ENCODE measurements at places on chromosomes 5 and 9.

DNA sequence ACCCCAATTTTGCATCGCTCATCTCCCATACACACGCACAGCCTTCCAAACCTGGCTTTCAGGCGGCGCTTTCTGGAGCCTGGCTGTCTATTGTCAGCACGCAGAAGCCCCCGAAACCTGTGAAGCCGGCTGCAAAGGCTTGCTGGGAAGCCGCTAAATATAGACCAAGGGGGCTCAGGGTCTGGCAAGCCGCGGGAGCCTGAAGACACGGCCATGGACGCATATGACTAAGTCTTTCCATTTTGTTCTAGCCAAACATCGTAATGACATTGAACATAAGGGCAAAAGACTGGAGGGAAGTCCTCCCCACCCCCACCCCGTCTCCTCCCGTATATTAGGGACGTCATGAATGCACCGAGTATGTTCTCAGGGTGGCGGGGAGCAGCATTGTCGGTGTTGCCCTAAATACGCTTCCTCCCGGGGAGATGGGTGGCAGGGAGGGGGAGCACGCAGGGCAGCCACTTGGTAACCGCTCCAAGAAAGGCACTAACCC is 1.1 kb downstream of the CTNND2 start:
- DNase-seq = peak; percentile 6

DNA sequence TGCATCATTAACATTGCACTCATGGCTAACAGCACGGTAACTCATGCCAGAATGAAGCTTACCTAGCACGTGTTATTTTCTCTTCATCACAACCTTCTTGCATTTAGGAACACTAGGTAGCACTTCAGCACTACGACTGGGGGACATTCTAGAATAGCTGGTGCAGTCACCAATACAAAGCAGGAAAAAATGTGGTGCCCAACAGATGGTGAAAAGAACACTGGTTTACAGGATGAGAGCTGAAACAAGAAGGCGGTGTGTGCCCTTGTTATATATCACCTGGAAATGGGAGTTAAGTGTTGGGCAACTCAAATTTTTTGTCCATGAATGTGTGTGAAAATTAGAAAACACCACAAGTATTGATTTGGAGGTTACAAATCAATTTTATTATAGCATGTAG is 30.0 kb downstream of the GALNT12 start:
- no peak for DNase-seq

DNA sequence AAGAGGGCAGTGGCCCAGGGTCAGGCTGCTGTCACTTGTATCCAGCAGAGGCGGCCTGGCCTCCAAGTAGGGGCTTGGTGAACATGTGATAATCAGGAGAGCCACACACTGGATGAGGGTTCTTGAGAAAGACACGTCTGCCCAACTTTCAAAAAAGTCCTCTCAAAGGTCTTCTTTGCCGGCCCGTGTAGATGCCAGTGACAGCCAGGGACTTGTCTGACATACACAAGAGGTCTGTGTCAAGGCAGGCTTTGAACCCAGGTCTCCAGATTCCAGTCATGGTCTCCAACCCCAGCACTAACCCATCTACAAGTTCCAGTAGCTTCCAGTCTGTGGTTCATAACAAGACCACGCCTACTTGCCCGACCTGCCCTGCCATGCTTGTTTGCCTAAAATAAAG is 7.9 kb upstream of the AMBP start:
- no peak for DNase-seq

GRCh38 chr5:154373326-154373725 is 72.5 kb upstream of the SAP30L start:
- DNase-seq = no peak

DNA sequence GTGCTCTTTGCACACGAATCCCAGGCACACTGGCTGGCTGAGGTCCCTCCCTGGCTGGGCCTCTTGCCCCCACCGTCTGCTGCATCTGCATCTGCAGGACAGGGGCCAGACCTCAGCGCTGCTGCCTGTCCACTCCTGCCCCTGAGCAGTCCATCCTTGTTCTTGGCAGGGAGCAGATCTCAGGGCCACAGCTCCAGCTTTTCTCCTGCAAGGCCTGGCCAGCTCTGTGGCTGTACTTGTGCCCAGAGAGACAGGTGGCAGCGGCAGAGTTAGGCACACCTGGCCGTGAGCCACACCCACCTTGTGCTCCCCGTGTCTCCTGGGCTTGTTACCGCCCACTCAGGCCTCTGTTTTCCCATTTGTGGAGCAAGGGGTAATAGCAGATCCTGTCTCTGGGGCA is 13.9 kb downstream of the NEK6 start:
- no peak for DNase-seq

All from left kidney (tissue), 8 donors.